ENCODE measurements at places on chromosomes 5 and 9.

DNA sequence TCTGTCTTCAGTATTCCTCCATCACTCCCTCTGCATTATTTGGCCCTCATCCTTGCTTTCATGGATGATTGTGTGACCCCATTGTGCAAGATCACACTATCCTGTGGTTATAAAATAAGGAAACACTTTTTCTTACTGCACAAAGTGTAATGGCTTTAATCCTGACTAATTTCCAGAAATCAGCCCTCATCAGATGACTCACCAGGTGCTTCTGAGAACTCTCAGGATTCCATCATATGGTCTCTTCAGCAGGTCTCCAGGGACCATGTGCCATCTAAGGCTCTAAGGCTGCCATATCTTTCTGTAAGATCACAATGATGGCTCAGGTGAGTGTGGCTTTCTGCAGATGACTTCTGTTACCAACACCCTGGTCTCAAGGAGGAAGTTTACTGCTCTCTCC lies 27.3 kb upstream of the FER start:
- no peak for DNase-seq

GRCh38 chr5:78076351-78076750 lies 218.1 kb downstream of the AP3B1 start:
- no peak for DNase-seq

DNA sequence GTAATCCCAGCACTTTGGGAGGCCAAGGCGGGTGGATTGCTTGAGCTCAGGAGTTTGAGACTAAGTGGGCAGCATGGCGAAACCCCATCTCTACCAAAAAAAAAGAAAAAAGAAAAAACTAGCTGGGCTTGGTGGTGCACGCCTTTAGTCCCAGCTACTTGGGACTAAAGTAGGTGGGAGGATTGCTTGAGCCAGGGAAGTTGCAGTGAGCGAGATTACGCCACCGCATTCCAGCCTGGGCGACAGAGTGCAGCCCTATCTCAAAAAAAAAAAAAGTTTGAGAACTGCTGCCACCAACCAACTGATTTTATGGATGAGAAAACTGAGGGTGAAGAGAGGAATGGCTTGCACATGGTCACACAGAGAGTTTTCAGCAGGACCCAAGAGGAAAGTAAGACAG lies 175.1 kb downstream of the DOCK8 start:
- DNase-seq, result no peak

DNA sequence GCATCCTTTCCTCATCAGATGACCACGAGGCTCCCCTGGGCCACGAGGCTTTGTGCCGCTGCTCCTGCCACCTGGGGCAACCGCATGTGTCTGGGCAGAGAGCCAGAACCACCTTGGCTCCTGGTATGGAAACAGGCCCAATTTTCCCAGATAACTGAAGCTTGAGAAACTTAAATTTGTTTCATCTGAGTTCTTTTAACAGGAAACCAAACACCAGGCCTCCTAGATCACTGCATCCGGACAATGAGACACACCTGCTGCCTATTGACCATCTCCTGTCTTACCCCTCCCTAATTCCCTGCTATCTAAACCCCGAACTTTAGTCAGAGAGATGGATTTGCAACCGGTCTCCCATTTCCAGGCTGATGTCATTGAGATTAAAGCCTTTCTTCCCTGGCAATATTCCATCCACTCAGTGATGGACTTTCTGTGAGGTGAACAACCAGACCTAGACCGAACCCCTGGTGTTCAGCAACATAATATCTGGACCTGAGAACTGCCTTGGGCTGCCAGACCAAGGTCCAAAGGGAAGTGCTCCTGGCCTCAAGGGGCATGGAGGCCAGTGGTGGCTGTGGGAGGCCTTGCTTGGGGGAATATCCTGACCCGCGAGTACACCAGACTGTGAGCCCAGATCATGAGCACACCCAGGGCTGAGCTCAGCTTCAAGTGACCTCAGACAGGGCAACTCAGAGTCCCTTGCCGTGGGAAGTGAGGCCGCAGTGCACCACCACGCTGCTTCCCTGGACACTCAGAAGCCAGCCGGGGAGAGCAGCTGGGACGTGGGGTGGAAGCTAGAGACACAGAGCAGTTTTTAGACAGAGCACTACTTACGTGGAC lies 199.7 kb downstream of the HSPA4 start:
- no peak for DNase-seq

DNA sequence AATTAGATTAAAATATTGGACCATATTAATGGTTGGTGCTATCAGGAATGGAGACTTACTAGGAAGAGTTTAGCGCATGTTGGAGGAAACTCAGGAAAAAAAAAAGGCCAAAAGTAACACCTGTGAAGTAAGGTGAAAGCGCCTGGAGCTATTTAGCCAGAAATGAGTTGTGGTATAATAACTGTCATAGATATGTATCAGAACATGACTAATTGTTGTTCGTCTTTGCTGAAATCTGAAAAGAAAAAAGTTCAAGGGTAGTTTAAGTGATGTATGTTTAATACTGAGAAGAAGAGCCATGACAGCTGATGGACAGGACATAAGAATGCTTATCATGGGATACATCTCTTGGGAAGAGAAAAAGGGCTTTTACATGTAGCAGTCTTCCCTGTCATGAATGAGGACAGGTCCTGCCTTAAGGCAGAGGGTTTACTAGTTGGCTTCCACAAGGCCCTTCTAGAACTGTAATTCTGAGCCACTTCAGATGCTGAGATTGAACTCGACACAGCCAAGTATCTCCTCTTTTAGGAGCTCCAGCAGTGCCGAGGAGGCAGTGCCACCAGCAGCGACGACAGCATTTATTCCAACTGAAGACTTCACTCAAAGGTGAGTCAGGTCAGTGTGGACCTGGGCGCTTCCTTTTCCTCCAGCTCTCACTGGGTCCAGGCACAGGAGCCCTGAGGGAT lies 940 bp upstream of the CAMK4 start:
- DNase-seq, result no peak

GRCh38 chr5:133730866-133731265 lies 118.5 kb upstream of the FSTL4 start:
- no peak for DNase-seq

DNA sequence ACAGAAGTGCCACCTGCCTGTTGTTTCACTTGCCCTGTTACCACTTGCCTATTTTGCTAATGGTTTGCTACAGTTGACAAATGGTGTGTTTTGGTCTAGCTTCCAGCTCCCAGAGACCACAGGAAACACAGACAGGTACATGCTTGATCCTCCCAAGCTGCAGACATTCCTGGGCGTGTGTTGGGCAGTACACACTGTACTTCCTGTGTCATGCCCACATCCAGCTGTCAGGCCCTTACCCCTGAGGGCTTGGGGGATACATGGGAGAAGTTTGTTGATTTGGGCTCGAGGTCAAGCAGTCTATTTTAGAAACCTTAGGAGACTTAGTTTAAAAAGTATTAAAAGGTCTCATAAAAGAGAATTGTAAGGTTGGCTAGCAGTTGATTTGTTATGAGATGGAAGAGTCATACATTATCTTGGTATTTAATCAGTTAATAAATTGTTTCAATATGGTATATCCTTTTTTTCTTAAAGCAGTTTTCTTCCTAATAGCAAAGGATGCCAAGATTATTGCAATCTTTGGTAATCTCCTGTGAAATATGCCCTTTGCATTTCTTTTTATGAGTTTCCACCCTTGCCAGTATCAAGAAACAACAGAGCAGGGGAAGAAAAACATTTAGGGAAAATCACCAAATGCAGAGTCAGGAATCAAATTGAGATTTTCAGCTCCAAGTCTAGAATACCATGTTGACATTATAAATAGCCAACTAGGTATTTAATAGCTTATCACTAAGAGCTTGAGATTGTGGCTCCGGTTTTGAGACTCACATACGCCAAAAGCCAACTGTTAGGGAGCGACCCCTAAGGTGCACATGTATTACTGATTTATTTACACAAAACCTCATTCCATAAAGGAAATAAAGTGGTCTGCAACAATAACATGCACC lies 52.3 kb upstream of the CD180 start:
- DNase-seq, result no peak

DNA sequence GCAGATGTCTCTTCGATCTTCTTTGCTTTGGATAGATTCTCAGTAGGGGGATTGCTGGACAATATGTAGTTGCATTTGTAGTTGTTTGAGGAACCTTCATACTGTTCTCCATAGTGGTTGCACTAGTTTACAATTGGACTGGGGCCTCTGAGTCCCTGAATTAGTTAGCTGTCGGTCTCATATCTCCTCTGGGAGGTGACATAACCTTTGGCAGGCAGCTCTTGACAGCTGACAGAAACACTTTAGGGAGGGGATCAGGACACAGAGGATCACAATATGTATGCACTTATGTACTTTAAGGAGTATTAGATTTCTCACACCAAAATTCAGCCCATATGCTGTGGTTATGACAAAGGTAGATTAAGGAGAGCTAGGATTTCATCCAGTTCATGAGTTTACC lies 1279.9 kb upstream of the DMAC1 start:
- DNase-seq, result no peak

DNA sequence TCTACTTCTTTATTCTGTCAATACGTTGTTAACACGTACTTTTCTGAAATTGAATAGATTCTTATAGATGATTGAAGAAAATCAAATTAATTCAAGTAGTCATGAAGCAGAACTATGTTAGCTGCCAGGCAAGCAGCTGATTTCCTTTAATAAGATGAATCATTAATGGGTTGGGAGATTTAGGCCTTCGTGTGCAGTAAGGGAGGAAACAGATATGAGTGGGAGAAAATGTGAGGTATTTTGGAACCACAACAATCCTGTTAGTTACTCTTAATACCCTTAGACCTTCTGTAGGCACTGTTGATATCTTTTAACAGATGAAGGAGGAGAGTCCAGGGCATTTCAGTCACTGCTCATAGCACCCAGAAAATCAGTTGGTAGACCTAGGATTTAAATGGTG lies 121.0 kb downstream of the AOPEP start:
- no peak for DNase-seq

Data from B cell (primary cell).